Brain (organoid and tissue), 16 donors: ENCODE measurements at places on chromosomes 4 and X.

DNA sequence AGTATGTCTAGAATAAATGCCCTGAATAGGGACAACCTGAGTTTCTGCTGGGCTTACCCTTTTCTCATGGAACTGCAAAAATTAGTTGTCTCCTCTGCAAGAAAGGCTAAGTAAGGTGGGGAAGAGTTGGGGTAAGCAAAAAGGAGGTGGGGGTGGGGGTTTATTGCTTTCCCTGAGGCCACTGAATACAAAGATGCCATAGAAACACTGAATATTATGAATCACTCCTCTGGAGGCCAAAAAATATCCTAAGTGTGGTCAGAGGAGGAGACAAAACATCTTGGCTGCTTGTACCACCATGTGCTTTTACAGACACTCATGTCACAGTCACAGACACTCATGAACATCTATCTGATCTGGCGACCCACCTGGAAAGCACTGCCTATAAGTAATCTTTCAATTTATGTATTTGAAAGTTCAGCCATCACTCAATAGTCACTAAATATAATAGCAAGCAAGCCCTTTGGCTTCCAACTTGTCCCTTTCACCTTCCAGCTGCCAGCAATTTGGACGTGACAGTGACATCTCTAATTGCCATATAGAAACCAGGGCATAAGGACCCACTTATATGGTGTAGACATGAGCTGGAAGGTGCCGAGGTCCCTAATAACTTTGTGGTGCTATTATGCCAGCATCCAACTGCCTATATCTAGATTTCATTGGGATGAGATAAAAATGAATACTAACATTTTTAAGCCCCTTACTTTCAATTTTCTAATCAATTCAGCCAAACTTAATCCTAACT lies 122.7 kb upstream of the CBR4 start:
- no peak for DNase-seq

DNA sequence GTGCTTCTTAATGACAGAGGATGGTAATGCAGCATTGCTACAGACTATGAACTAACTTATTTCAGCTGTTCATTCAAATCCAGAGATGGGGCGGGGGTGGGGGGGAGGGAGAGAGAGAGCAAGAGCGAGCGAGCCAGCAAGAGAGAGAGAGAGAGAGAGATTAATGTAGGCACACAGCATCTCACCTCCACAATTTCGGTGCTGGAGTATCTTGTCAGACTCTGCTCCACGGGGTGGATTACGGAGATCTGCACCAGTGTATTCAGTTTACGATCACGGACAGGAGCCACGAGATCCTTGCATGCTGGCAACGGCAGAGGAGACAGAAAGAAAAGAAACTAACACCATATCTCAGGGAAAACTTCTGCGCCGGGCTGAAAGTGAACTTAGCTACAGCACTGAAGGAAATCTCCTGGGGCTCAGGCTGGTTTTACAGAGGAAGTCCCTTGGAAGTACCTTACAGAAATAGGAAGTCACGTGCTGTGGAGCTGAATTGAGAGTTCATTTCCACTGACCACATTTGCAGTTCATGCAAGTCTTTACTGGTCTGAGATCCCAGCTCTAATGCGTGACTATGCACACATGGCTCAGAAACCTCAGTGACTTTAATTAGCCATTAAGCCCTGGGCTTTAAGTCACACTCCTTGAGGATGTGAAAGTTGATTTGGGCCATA lies 440.9 kb downstream of the INPP4B start:
- DNase-seq, result peak; percentile 36

GRCh38 chrX:47797084-47797483 lies 39.6 kb upstream of the ZNF81 start:
- DNase-seq, result no peak

GRCh38 chr4:162659716-162660115 lies 495.9 kb upstream of the FSTL5 start:
- DNase-seq, result no peak
